ENCODE measurements at places on chromosomes 12 and 14. TPM values are rescaled to one million over a fixed set of nuclear protein-coding genes. Genes with fewer than 3 reads are reported as not detected.

DNA sequence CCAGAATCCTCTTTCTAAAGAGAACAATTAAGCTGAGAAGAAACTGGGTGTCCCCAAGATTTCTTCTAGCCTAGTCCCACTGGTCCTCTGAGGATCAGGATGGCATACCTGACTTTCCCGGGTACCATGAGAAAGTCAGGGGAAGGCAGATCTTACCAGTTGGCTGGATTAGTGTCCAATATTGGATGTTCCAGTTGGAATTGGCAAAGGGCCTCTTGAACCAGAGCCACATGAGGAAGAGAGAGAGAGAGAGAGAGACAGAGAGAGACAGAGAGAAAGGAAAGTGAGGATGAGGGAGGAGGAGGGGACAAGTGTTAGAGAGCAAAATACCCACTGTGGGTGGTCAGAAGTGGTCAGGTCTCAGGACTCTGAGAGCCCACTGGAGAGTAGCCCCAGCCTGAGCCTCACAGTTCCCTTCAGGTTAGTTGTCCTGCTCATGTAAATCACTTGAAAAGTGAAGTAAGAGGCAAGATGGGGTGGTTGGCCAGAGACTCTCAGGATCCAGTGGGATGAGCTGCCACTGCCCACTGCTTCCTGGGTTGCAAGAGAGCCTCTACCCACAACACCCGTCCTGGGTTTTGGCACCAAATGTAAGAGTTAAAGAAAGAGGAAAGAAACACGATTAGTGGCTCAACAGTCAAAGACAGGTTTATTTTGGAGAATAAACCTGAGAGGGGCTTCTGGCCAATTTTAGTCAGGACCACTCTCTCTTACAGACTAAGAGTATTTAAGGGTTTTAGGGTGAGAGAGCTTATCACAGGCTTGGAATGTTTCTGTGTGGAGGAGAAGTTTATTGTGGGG lies 28.4 kb upstream of the A2M start:
- no peak for DNase-seq
- H3K27ac ChIP-seq: no peak overlapping the region
- H3K36me3 ChIP-seq: peaks cover 10% of the 10 kb centered on the region
- no peaks in the 10 kb centered on the region for H3K27me3 ChIP-seq

The RHEBL1 gene
- 2.0 TPM for total RNA-seq

The GLT1D1 gene
- total RNA-seq: not detected

- no peak for DNase-seq
- H3K4me3 ChIP-seq: no peak overlapping the region
- H3K36me3 ChIP-seq: no peaks in the 10 kb centered on the region
- H3K27ac ChIP-seq: no peak overlapping the region
Measured at GRCh38 chr12:131867891-131868675, 26.3 kb upstream of the ULK1 start.

DNA sequence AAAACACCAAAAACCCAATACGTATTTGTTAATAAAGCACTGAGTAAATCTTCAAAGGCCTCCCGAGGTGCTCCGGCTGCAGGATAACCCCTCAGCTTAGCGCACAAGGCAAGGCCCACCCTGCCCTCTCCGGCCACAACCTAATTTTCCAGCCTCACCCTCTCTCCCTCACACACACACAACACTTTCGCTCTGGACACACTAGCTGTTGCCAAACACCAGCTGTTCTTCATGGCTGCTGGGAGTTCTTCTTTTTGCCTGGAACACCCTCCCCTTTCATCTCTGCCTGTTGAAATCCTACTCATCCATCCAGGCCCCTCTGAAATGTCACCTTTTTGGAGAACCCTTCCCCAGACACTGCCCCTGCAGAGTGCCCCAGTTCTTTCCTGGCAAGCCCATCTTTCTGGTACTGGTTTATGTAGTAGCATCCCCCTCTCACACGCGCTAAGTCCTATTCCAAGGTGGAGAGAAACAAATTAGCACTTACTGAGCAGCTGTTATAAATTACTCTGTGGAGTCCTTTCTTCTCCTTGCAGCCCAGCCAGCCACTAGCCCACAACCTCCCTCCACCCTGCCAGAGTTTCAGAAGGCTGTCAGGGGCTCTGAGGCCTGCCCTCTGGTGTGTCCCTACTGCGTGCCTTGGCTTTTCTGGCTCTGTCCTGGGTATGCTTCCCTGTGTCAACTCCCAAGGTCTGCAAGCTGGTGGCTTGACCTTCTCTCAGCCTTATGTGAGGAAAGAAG lies 805 bp upstream of the CRACR2A start:
- H3K36me3 ChIP-seq: no peaks in the 10 kb centered on the region
- H3K27me3 ChIP-seq: peaks cover 42% of the 10 kb centered on the region
- no peak for DNase-seq
- H3K27ac ChIP-seq: no peak overlapping the region
- H3K4me3 ChIP-seq: peak overlapping the region; percentile 42

The OVCH1 gene
- total RNA-seq: not detected

GRCh38 chr12:7190268-7191055 lies 976 bp downstream of the PEX5 start:
- H3K4me3 ChIP-seq: peak overlapping the region; percentile 90
- peak; percentile 14 for DNase-seq
- no peak overlapping the region for H3K27ac ChIP-seq
- peaks cover 7% of the 10 kb centered on the region for H3K27me3 ChIP-seq

GRCh38 chr12:583251-583869 lies 79.9 kb downstream of the NINJ2 start:
- no peak for DNase-seq
- no peak overlapping the region for H3K4me3 ChIP-seq
- peaks cover 14% of the 10 kb centered on the region for H3K4me1 ChIP-seq
- H3K27me3 ChIP-seq: peaks cover 44% of the 10 kb centered on the region
- no peaks in the 10 kb centered on the region for H3K36me3 ChIP-seq

The PELI2 gene
- total RNA-seq: 19.5 TPM

- no peaks in the 10 kb centered on the region for H3K36me3 ChIP-seq
- H3K27me3 ChIP-seq: no peaks in the 10 kb centered on the region
- peaks cover 11% of the 10 kb centered on the region for H3K4me1 ChIP-seq
- H3K4me3 ChIP-seq: no peak overlapping the region
Measured at GRCh38 chr14:73662487-73662943, 17.7 kb downstream of the DNAL1 start.

The AVPR1A gene
- total RNA-seq: 0.98 TPM

DNA sequence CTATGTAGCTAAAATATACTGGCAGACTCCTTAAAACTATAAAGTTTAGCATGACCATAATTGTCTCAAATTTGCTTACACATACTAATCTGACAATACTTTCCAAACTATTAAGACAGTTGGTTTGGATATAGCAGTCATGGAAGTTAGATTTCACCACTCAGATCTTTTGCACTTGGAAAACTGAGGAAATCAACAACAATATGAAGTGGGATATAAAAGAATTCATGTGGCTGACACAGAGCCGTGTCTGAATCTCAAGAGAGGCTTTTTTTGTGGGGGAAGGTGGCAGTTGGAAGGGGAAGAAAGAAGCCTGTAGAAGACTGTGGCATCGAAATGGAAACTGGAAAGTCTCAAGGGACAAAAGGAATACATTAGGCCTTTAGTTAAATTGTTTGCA lies 166.6 kb upstream of the FLRT2 start:
- no peak overlapping the region for H3K27ac ChIP-seq
- H3K4me3 ChIP-seq: no peak overlapping the region
- no peaks in the 10 kb centered on the region for H3K27me3 ChIP-seq
- H3K4me1 ChIP-seq: no peaks in the 10 kb centered on the region

GRCh38 chr12:10829994-10830393 lies 3.8 kb upstream of the TAS2R10 start:
- no peak overlapping the region for H3K4me3 ChIP-seq
- H3K27me3 ChIP-seq: no peaks in the 10 kb centered on the region
- no peak overlapping the region for H3K27ac ChIP-seq
- H3K4me1 ChIP-seq: no peaks in the 10 kb centered on the region
